ENCODE measurements at places on chromosomes 7 and 10. TPM values are rescaled to one million over a fixed set of nuclear protein-coding genes. Genes with fewer than 3 reads are reported as not detected.

GRCh38 chr10:100535338-100535714 is 417 bp upstream of the HIF1AN start:
- H3K27me3 ChIP-seq = no peaks in the 10 kb centered on the region
- no peak overlapping the region for H3K27ac ChIP-seq
- peaks cover 8% of the 10 kb centered on the region for H3K36me3 ChIP-seq
- peaks cover 6% of the 10 kb centered on the region for H3K4me1 ChIP-seq
- DNase-seq = no peak

DNA sequence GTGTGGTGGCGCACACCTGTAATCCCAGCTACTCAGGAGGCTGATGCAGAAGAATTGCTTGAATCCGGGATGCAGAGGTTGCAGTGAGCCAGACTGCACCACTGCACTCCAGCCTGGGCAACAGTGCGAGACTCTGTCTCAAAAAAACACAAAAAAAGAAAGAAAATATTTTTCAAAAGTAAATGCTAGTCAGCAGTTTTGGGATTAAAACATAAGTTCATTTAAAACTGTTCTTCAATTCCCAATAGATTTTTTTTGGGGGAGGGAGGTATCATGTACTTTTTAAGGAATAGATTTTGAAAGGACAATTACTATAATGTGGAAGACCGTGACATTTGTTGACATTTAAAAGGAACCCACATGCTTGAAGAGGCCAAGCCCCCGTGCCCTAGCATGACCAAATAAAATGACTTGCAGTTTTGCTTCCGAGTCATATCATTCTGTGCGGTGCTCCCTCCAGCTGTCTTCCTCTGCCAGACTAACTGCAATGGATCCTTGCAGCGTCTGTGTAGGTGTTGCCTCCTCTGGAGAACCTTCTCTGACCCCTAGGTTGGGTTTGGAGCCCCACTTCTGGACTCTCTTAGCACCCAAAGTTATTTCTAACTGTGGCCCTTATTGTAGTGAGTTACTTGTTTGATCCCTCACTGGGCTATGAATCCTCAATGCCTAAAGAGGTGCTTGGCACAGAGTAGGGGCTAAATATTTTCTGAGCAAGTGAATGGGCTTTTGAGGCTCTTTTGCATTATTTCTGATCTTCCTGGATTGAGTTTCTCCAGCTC is 17.4 kb upstream of the HPS1 start:
- no peaks in the 10 kb centered on the region for H3K27me3 ChIP-seq
- H3K4me1 ChIP-seq = peaks cover 10% of the 10 kb centered on the region
- DNase-seq = no peak
- H3K4me3 ChIP-seq = no peak overlapping the region

GRCh38 chr7:152596824-152597223 is 79.1 kb downstream of the XRCC2 start:
- H3K4me3 ChIP-seq = no peak overlapping the region
- no peaks in the 10 kb centered on the region for H3K27me3 ChIP-seq
- DNase-seq = no peak

Gene NKX2-3
- total RNA-seq = not detected

Gene LIPN
- 0.09 TPM for total RNA-seq

GRCh38 chr10:22631646-22632278 is 82.6 kb downstream of the PIP4K2A start:
- H3K27me3 ChIP-seq = no peaks in the 10 kb centered on the region
- no peak overlapping the region for H3K4me3 ChIP-seq
- no peaks in the 10 kb centered on the region for H3K36me3 ChIP-seq
- H3K4me1 ChIP-seq = no peaks in the 10 kb centered on the region

- H3K27ac ChIP-seq = no peak overlapping the region
- H3K4me3 ChIP-seq = no peak overlapping the region
- DNase-seq = no peak
- no peaks in the 10 kb centered on the region for H3K36me3 ChIP-seq
- no peaks in the 10 kb centered on the region for H3K27me3 ChIP-seq
- no peaks in the 10 kb centered on the region for H3K4me1 ChIP-seq
These were observed 41.2 kb upstream of the AGR3 start for GRCh38 chr7:16923019-16923418.

Gene LEP
- not detected for total RNA-seq

Gene GRB10
- 19.6 TPM for total RNA-seq

- peaks cover 2% of the 10 kb centered on the region for H3K36me3 ChIP-seq
- H3K4me3 ChIP-seq = no peak overlapping the region
- H3K27ac ChIP-seq = no peak overlapping the region
- H3K27me3 ChIP-seq = no peaks in the 10 kb centered on the region
- DNase-seq = no peak
These were observed 122.1 kb downstream of the BTAF1 start for GRCh38 chr10:92045641-92046106.

Measured in liver (tissue), 10 donors.